Brain (organoid and tissue), 16 donors: ENCODE measurements at places on chromosomes 4 and X.

DNA sequence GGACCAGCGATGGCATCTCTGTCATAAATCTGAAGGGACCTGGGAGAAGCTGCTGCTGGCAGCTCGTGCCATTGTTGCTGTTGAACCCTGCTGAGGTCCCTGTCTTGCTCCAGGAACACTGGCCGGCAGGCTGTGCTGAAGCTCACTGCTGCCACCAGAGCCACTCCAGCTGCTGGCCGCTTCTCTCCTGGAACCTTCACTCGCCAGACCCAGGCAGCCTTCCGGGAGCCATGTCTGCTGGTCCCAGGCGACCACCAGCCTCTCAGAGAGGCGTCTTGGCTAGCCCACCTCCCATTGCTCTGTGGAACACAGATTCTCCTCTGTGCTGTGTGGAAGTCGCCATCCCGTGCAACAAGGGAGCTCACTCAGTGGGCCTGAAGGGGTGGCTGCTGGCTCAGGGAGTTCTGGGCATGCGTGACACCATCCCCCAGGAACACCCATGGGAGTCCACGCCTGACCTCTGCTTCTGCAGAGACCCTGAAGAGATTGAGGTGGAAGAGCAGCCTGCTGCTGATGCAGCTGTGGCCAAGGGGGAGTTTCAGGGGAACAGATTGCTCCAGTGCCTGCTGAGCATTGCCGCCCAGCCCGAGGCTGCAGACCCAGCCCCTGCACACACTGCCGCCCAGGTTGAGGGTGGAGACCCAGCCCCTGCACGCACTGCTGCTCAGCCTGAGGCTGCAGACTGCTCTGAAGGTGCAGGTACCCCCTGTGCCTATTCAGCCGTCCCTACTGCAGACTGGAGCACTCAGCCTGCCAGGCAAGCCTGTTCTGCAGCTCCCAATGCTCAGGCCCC, 33.1 kb upstream of the CYP4V2 start:
- DNase-seq: no peak

GRCh38 chrX:153519569-153520286, 2.3 kb downstream of the ATP2B3 start:
- DNase-seq: no peak

DNA sequence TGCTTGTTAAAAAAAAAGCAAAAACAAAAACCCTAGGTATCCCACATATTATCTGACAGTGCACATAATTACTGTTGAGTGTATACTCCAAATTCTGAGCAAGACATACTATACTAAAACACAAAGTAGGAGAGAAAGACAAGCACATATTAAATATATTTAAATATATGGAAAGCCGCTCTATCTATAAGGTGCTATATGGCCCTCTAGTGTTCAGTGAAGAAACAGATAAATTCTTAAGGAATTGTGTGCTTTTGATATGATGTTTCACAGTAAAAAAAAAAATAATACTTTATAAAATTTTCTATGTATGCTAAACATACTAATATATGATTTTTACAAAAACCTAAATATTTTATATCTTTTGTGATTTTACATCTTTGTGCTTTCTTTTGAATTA, 137.8 kb downstream of the FBXW7 start:
- DNase-seq: peak; percentile 43

DNA sequence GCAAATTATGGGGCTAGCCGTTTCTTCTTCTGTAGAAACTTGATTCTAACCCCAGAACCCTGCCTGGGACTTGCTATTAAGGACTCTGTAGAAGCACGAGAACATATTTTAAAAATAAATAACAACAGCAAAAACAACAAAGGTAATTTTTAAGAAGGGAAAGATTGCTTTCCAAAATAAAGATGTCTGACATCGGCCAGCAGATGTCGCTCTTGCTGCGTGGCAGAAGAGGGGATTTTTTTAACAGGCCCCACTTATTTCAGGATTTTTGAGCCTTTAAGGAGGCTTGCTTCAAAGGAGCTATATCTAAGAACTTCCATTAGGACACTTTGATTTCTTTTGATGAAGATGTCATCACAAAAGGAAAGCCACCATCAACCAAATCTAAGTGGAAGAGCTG, 62.8 kb upstream of the EGFL6 start:
- peak; percentile 73 for DNase-seq

GRCh38 chr4:56606385-56606784, 74.7 kb downstream of the HOPX start:
- DNase-seq: no peak

- no peak for DNase-seq
Observed at GRCh38 chr4:142535009-142535408, 311.1 kb downstream of the INPP4B start.

GRCh38 chr4:7516096-7516772, 81.5 kb upstream of the PSAPL1 start:
- no peak for DNase-seq

DNA sequence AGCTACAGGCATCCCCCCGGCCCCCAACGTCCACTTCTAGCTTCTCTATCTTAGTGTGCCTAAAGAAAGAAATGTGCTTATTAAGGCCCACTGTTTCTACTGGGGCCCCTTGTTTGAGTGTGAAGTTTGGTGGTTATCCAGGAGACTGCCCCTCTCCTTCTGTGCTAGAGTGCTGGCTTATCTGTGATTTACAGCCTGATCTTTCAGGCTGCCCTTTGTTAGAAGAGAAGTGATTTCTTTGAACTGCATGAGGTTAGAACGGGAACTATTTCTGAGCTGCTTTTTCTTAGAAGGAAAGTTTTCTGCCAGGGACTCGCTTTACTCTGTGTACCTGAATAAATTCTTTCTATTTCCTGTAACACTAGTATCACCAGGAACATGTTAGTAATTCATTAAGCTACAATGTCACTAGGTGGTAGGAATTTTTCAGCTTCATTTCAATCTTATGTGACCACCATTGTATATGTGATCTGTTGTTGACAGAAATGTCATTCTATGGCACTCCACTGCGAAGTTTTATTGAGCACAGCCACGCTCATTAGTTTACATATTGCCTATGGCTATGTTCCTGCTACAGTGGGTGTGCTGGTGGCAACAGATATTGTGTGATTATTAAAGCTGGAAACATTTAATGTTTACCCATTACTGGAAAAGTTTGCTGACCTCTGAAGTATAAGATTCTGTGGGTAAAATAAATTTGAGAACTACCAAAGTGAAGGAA, 193.8 kb upstream of the CXorf51B start:
- DNase-seq: peak; percentile 26

DNA sequence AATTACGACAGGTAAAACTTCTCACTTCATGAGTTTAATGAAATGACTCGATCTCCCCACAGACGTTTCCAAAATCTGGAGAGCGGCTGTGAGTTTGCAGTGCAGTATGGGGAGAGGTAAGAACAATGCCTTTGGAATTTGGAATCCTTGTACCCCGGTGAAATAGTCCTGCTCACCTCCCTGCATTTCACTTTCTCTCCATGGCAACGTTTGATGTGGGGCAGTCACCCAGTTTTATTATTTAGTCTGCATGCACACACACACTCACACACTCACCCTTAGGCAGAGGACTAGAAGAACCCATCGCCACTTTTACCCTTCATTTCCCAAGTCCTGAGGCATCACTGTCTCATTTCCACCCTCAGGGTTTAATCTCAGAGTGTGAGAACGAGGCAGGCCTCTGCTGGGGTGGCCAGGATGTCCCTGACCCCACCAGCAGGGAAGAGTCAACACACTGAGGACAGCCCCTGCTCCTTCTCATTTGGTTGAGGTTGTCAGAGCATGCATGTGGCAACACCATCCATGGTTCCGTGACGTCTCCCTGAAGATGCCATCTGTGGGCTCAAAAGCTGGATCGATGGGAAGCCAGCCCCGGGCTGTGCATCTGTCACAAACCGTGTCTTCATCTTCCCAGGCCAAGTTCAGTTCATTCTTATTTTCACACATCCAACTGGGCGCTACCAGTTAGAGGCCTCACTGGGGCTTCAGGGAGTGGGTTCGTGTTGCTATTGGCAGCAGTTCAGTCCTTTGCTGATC, 119.8 kb upstream of the TRIM2 start:
- DNase-seq: peak; percentile 50

DNA sequence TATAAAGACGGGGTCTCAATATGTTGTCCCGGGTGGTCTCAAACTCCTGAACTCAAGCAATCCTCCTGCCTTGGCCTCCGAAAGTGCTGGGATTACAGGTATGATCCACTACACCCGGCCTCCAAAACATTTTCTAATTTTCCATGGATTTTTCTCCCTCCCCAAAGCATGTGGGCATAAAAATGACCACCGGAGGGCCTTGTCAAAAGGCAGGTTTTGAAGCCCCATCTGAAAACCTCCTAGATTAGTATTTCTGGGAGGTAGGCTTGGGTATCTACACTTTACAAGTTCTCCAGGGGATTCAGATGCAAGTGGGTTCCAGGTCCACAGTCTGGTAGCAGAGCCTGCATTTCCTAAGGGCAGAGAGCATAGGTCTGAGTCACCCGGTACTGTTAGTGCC, 1.4 kb upstream of the GPR173 start:
- no peak for DNase-seq

DNA sequence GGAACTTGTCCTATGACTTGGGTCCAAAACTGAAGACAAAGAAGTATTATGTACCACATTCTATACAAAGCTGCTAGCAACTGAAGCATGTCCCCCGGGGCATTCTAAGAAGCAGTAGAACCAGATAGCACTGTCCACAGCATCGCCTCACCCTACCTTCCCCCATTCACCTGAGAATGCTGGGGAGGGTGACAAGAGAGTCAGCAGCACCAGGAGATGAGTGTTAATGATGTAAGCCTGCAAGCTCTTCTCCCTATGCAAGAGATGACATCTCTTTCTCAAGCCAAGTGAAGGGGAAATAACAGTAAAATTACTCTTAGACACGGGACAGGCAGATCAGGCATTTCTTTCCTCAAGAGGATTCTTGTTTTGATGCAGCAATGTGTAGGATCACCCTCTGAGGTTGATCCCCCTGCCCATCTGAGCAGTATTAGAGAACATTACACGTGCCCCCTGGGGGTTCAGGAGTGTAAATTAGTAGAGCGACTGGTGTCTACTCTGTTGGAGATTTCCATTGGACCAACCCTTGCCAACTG, 13.9 kb upstream of the TLR1 start:
- no peak for DNase-seq
